ENCODE measurements at places on chromosomes 16 and 17. TPM values are rescaled to one million over a fixed set of nuclear protein-coding genes. Genes with fewer than 3 reads are reported as not detected.

GRCh38 chr16:85602402-85603202 is 10.5 kb upstream of the GSE1 start:
- DNase-seq: no peak

OR4D1 gene
- not detected for total RNA-seq

RPGRIP1L gene
- total RNA-seq: 17.8 TPM

DNA sequence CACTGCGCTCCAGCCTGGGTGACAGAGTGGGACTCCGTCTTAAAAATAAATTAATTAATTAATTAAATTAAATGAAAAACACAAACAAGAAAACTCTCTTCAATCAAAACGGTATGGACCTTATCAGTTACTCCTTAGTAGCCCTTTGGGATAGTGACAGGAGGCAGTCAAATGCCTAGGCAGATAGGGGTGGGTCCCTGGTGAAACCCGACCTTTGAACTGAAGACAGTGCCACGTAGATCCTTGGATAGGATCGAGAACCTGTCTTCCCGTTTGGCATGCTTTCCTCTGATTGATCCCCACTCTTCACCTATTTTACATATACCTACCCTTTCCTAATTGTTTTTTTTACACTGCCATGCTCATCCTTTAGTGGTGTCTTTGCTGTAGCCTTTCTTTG is 22.2 kb upstream of the DHRS7B start:
- no peak for DNase-seq

GRCh38 chr16:65106757-65107156 is 15.1 kb downstream of the CDH11 start:
- no peak for DNase-seq

- no peak for DNase-seq
These were observed 27.2 kb downstream of the MARCHF10 start for GRCh38 chr17:62780951-62781350.

GRCh38 chr16:89430436-89431157 is 59.8 kb downstream of the ANKRD11 start:
- DNase-seq: peak; percentile 58

- DNase-seq: no peak
These were observed 4.8 kb downstream of the ZNF500 start for GRCh38 chr16:4762205-4762604.

- DNase-seq: peak; percentile 64
These were observed 44.7 kb upstream of the PRSS54 start for GRCh38 chr16:58339452-58339981.

DNA sequence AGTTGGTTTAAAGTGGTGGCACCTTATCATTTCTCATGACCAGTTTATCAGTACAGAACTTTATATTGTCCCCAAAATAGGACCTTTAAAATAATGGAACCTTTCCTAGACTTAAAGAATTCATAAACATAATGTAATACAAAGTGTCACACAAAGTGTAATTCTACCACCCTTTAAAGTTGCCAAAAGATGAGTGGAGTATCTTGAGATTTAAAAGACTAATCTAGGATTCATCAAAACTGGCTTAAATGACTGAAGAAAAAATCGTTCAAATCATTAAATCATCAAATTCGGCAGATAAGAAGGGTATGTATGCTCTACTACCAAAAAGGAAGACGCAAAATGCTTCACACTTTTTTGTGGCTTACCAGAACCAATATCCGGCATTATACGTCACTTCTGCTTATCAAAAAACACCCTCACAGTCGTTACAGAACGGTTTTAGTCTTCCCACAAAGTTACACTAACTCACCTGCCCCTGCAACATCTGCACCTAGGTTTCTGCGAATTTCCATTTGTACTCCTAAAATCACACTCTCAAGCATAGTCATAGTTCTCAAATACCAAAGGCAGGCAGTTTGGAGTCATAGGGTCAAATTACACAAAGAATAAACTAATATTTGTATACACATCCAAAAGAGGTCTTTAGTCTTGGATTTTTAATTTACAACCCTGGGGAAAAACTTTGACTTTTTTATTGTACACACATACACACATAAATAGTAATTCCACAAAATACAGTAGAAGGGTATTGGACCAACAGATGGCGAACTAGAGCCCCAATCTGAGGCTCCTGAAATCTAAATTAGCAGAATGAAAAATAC is 1.4 kb upstream of the KANSL1 start:
- DNase-seq: no peak

DNA sequence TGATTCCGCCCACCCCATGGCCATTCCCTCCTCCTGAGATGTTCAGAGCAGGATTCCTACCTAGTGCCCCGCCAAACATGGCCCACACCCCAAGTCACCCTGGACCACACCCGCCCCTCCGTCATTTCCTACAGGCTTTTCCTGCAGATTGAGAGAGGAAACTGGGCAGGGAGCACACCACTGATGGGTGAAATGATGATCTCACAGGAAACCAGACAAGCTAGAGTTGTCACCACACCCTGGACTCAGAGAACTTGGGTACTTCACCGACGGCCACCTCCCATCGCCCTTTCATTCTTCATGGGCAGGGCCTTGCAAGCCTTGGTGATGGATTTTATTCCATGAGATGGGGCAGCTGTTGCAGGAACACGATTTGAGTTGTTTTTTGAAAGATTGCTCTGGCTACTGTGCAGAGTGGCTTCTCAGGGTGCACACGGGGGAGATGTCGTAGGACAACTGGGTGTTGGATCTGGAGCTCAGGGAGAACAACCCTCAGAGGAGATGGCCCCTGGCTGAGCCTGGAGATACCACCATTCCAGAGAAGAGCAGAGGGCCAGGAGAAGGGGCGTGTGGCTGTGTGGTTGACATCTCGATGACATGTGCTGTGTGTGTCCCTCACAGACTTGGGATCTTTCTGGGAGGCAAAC is 7.4 kb upstream of the B9D1 start:
- no peak for DNase-seq

DNA sequence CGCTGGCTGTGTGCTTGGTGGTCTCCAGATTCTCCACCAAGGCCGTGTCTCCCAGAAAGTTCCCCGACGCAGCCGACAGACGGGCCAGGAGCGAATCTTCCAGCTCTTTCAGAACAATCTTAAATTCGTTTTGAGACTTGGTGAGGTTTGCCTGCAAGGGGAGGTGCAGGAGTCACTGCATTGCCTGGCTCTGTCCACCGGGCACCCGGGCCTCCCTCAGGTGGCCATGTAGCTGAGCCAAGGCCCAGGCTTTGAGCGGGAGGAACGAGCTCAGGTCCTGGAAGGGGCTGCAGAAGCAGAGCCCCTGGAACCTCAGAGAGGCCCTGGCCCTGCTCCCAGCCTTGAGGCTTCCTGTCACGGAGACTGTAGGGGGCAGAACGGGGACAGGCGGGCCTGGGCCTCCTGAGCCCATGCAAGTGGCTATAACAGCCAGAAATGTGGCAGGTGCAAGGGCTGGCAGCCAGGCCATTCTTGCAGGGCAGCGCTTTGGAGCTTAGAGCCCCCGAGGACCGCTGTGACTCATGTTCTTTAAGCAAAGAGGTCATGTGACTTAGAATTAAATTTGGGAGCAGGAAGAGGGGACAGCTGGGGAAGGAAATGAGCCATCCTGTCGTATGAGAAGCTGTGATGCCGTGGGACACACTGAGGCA is 72.4 kb downstream of the PGS1 start:
- DNase-seq: no peak

DNA sequence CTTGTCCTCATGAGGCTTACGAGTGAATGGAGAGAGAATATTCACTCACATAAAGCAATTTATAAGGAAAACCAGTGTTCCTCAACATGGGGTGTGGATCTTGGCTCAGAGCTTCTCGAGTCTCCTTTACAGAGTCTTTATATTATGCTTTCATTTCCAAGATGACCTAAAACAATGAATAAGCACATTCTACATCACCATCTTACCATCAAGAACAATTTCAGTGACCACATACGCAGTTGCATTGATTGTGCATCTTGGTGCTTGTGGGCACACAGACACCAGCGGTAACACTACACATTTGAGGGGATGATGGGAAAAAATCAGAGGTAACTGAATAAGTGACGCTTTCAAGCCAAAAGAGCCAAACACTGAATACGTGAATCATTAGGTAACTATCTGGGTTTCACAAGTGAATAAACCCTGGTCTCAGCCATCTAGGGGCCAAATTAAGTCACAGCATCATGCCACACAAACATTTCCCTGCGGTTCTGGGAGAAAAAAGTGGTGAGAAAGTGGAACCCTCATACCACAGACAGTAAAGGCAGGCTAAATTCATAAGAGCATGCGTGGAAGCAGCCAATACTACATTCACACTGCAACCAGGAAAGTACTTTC is 9.4 kb downstream of the CWC25 start:
- DNase-seq: no peak

KRT12 gene
- total RNA-seq: not detected

DNA sequence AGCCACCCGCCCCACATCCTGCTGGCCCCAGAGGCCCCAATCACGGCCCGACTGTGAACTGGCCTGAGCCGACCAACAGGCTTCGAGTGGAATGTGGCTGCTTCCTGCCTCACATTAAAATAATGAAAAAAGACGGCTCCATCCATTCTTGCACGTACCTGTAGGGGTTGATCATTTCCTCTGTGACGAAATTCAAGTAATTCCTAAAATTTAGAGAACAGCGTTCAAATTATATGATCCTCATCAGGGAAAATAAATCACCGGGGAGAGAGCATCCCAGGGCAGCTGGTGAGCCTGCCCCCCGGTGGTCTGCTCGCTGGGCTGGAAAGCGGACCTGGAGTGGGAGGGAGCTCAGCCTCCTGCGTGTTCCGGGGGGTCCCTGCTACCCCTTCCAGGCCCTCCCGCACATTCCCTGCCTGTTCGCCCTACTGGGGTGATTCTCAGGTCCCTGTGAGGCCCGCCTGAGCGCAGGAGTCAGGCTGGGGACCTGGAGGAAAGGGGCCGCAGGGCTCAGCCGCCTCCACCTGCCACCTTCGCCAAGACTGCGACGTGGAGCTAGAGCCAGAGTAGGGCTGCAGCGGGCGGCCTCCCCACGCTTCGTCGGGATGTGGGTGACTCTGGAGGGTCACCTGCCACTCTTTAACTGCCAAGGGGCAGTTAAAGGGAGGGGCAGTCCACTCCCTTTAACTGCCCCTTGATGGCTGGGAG is 28.9 kb downstream of the SLC7A5 start:
- DNase-seq: no peak

GRCh38 chr17:48575066-48575582 is 3.0 kb downstream of the HOXB4 start:
- no peak for DNase-seq

RAC3 gene
- total RNA-seq: 96.7 TPM

COPZ2 gene
- 2.0 TPM for total RNA-seq

- peak; percentile 79 for DNase-seq
These were observed 36.1 kb upstream of the ZCCHC14 start for GRCh38 chr16:87528690-87529579.

- DNase-seq: no peak
These were observed 264.4 kb upstream of the MON1B start for GRCh38 chr16:76926595-76926994.

GRCh38 chr16:28182183-28182582 is 29.6 kb downstream of the XPO6 start:
- DNase-seq: no peak

DNA sequence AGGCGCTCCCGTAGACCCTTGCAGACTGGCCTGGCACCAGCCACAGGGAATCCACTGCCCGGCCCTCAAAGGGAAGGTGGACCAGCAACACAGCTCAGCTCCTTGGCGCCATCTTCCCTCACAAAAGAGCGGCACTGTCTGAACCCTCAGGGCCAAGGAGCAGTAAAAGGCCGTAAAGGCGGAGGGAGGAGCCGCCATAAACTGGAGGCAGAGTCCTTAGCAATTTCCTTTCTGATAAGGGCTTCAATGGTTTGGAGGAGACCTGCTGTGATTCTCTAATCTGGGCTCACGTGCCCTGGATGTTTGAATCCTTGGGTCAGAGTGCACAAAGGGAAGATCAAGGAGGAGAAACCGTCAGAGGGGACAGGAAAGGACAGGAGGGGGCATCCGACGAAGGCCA is 15.5 kb upstream of the AXIN2 start:
- DNase-seq: peak; percentile 65

GRCh38 chr17:57665128-57665527 is 80.0 kb downstream of the CCDC182 start:
- no peak for DNase-seq

- no peak for DNase-seq
These were observed 8.2 kb downstream of the TMEM106A start for GRCh38 chr17:43219746-43220380.

PRPSAP2 gene
- total RNA-seq: 49.0 TPM

TPSB2 gene
- total RNA-seq: not detected

- peak; percentile 25 for DNase-seq
These were observed 135.8 kb downstream of the CCDC182 start for GRCh38 chr17:57609125-57609877.

DNA sequence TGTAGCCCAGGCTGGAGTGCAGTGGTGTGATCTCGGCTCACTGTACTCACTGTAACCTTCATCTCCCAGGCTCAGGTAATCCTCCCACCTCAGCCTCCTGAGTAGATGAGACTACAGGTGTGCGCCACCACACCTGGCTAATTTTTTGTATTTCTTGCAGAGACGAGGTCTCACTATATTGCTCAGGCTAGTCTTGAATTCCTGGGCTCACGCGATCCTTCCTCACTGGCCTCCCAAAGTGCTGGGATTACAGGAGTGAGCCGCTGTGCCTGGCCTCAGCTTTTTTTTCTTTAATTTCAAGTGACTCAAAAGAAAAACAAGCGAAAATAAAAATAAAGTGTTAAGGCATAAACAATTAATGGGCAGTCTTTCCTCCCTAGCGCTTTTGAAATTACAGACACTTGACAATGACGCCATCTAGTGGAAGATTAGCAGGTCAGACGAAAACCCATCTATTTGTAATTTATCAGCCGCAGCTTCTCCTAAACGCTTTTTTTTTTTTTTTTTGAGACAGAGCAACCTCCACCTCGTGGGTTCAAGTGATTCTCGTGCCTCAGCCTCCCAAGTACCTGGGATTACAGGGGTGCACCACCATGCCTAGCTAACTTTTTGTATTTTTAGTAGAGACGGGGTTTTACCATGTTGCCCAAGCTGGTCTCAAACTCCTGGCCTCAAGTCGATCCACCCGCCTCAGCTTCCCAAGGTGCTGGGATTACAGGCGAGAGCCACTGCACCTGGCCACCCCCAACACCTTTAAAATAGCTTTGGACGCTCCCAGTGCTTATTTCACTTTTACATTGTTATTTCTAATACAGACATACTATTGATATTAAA is 28.1 kb upstream of the PECAM1 start:
- no peak for DNase-seq

DOC2B gene
- not detected for total RNA-seq

- DNase-seq: no peak
These were observed 142.6 kb upstream of the CPHXL start for GRCh38 chr16:75868636-75869632.

DNA sequence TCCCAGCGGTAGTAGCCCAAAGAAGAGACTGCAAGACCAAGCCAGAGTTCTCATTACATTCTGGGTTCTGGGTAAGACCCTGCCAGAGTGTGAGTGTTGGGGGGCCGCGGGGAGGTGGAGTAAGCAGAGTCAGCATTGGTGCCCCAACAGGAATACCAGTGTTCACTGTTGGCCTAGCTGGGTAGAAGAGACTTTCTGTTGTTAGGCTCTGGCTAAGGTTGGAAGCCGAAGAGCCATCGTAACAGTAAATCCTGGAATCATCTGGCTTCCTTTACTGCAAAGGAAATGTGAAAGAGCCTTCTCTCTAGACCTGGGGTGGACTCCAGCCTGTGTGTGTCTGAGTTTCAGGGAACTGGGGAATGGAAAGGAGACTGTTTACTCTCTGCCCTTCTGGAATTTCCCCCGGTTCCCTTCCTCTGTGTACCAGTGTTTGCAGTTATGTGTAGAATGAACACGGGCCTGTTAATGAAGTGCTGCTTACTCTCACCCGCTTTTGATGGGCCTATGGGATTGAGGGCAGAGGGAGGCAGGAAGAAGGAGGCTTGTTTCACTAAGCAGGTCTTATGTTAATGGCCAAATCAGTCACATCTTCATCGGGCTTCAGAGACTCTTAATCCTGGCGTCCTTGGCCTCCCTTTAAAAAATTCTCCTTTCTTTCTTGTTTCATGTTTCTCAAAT is 68.5 kb downstream of the WWP2 start:
- DNase-seq: peak; percentile 63
